Upper lobe of right lung (tissue), 1 donor: ENCODE measurements at places on chromosomes 6 and 20. TPM values are rescaled to one million over a fixed set of nuclear protein-coding genes. Genes with fewer than 3 reads are reported as not detected.

DNA sequence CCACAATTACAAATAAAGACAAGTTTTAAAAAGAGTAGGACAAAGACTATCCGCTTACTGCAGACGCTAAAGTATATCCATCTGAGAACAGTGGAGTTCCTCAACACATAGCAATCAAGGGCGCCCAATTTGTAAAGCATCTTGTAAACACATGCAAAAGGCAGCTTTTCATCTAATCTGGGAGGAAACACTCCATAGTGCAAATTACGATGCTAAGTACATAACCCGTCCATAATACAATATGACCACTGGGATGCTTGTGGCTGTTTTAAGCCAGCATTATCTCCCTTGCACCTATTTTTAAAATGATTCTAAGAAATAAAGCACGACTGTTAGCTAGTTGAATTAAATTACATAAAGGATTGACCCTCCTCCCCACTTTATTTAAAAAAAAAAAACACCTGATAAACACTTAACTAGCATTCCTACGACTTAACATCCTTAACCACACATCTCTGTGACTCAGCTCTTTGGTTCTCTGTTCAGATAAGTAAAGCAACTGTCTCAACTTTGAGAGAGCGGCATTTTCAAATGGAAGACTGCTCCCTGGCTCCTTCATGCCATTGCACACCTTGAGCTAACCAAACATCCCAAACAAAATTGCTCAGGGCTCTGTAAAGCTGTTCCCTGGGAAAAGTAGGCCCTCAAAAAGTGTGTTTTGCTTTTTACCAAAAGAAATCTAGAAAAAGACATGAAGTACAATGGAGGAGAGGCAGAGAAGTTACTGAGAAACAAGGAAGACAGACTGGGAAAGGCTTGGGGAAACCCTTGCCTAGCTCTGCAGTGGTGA lies 14.2 kb downstream of the SLC22A23 start:
- no peak for DNase-seq

The RNGTT gene
- 12.3 TPM for total RNA-seq

DNA sequence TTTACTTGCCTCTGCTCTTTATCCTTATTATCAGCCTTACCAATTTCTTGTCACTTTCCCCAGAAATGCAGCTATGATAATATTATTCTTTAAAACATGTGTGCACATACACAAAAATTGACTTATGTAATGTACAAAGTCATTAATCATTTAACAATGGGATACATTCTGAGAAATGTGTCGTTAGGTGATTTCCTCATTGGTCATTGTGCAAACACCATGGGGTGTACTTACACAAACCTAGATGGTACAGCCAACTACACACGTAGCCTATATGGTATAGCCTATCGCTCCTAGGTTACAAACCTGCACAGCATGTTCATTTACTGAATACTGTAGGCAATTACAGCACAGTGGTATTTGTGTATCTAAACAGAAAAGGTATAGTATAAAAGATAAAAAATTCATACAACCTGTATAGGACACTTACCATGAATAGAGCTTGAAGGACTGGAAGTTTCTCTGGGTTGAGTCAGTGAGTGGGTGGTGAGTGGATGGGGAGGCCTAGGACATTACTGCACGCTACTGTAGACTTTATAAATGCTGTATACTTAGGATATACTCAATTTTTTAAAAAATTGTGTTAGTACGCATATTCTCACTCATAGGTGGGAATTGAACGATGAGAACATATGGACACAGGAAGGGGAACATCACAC lies 56.9 kb downstream of the HIVEP1 start:
- no peak for DNase-seq

DNA sequence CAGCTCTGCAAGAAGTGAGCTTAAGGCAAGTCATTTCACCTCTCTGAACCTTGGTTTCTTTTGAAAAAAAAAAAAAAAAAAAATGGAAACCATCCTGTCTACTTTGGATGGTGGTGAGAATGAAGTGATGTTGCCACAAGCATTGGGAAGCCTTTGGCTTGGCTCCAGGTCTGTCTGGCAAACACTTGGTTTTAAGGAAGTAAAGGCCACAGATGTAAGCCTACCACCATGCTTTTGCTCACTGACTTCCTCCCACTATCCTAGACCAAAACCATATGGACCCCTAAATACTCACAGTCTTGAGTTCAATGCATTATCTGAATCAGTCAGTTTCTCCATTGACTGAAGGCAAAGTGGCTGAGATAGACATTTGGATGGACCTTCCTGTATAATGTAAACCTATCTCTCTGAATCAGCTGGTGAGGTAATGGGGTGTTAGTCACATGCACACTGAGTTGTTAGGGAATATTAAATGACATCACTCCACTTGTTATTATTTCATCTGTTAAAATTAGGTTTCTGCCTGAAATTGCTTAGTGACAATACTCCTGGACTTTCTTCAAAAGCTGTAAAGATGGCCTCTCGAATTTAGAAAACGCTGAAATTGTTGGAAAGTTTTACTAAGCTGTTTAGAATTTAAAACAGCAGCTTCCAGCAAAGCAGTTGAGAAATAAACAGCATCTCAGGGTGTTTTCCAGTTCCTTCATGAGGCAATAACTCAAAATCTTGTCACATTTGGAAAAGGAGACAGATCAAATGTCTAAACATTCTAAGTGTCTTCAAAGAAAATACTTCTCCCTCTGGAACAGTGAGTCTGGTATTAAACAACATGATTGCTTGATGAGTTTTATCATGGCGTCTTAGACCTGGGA lies 833.5 kb downstream of the DHX35 start:
- no peak for DNase-seq

DNA sequence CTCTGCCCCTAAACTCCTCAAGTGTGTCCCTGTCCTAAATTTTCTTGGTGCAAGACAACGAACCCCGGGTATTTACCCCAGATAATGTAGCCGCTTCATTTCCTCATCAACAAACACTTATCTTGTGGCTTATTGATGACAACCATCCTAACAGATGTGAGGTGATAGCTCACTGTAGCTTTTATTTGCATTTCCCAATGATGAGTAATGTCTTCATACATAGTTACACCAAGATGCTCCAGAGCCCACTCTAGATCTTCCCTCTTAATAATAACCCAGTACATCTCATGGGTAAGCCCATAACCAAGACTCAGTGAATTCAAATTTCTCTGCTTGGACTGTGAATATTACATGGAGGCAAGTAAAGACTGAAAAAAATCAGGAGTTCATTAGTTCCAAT lies 48.2 kb upstream of the BEND6 start:
- no peak for DNase-seq

DNA sequence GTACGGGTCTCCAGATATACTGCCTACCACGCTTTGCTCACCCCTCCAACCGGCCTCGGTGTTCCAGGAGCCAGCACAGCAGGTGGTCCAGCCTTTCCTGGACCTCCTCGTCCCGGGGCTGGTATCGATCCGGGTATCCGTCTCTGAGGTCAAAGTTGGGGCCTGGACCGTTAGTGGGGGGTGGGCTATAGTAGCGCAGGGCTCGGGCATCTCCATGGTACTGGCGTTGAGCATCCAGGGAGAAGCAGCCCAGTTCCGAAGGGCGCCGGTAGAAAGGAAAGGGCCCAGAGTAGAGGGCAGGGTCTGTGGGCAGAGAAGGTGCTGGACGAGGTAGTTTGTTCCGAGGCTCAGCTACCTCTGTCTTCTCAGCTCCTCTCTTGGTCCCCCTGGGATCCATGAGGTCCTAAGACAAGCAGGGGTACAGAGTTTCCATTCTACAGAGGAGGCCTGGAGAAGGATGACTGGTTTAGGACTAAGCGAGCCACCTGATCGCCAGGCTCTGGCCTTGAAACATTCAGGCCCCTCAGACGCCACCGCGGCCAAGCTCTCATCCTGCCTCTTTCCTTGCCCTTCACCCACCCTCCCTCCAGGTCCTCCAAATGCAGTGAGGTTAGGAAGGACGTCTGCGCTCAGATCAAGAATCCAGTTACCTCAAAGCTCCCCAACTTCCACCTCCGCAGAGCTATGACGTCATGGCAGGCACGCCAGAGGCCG lies 502 bp downstream of the DXO start:
- no peak for DNase-seq

The PPP1R16B gene
- total RNA-seq, result 22.1 TPM

DNA sequence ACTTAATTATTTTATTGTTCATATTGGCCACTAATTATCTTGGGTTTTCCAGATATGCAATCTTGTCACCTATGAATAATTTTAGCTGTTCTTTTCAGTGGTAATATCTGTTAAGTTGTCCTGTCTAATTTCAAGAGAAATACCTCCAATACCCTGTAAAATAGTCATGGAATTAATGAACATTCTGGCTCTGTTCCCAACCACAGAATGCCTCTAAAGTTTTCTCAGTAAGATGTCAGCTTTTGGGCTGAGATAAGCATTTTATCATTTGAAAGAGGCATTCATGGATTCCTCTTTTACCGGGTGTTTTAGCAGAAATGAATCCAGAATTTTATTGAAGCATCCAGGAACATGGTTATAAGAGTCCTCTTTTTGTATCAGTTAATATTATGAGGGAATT lies 109.3 kb downstream of the WDR27 start:
- no peak for DNase-seq

GRCh38 chr6:108839083-108839642 lies 9.1 kb upstream of the ARMC2 start:
- DNase-seq, result no peak
